ENCODE measurements at places on chromosomes 11 and 22.

DNA sequence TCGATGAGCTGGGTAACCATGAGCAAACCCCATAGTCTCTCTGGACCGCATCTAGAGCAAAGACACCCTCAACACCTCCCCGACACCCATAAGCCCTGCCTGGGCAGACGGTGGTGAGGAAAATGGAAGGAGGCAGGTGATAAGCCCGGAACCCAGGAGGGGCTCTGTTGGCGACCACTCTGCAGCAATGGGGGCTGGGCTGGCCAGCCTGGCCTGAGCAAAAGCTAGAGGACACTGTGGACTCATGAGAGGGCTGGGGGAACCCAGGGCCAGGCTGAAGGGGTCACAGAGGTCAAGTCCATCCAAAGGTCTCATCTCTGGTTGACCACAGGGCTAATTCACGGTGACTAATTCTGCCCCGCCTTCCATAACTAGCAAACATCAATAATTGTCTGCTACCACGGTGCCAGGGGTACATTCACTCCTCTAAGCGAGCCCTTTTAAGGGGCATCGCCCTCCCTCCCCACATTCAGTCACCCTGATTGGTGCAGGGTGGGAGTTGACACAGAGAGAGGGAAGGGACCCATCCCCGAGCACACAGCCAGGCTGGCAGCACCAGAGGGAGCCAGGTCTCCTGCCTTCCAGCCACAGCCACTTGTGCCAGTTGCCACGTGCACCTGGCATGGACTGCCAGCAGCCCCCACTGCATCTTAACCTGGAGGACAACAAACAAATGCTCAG is 4.0 kb downstream of the PYGM start:
- H3K27me3 ChIP-seq: no peaks in the 10 kb centered on the region
- no peak overlapping the region for H3K27ac ChIP-seq
- H3K4me1 ChIP-seq: no peaks in the 10 kb centered on the region
- no peak overlapping the region for H3K4me3 ChIP-seq
- no peaks in the 10 kb centered on the region for H3K36me3 ChIP-seq

DNA sequence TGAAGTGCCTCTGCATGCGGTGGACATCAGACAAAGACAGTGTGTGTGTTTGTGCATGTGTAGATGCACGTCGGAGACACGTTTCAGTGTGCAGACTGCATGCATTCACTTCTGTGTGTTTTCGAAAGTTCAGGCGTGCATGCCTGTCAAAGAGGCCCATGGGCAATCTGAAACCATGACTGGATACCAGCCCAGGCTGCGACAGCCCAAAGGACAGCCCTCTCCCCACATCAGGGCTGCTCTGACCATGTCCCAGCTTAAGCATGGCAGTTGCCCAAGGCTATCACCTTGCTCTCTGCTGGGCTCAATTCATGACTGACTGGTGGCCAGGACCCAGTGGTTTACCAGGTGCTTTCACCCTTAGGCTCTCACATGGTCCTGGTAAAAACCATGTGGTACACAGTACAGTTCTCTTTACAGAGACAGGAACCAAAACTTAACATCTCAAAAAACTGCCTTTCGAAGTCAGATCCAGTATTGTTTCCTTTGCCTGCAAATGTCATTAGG is 423.7 kb upstream of the CADM1 start:
- H3K4me3 ChIP-seq: no peak overlapping the region
- no peak overlapping the region for H3K27ac ChIP-seq
- H3K4me1 ChIP-seq: no peaks in the 10 kb centered on the region
- H3K27me3 ChIP-seq: no peaks in the 10 kb centered on the region

DNA sequence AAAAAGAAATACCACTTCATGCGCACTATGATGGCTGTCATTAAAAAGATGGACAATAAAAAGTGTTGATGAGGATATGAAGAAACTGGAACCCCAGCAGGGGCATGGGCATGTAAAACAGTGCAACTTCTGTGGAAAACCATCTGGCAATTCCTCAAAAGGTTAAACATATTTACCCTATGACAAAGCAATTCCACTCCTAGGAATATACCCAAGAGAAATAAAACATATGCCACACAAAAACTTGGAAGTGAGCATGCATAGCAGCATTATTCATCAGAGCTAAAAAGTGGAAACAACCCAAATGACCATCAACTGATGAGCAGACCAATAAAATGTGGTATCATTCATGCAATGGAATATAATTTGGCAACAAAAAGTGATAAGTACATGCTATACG is 50.1 kb downstream of the LRRC32 start:
- no peaks in the 10 kb centered on the region for H3K27me3 ChIP-seq
- no peak overlapping the region for H3K27ac ChIP-seq
- H3K36me3 ChIP-seq: no peaks in the 10 kb centered on the region
- H3K4me3 ChIP-seq: no peak overlapping the region

DNA sequence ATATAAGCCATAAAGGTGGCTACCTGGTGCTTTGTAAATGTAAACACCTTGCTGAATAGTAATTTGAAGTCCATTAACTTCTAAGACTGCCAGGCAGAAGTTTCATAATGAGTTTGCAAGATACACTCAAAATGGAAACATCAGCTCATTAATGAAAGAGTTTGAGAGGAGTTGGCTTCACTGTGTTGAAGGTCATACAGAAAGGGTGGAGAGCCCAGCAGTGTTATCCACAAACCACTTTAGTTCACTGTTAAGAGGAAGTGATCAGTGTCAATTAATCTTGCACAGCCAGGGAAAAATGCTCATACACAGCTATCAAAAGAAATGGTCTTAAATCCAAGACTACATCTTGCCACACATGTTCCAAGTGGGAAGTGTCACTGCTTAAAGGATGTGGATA is 689.4 kb downstream of the JRKL start:
- no peaks in the 10 kb centered on the region for H3K36me3 ChIP-seq
- H3K4me3 ChIP-seq: no peak overlapping the region
- no peak overlapping the region for H3K27ac ChIP-seq
- H3K4me1 ChIP-seq: no peaks in the 10 kb centered on the region
- no peaks in the 10 kb centered on the region for H3K27me3 ChIP-seq
- no peak for DNase-seq

DNA sequence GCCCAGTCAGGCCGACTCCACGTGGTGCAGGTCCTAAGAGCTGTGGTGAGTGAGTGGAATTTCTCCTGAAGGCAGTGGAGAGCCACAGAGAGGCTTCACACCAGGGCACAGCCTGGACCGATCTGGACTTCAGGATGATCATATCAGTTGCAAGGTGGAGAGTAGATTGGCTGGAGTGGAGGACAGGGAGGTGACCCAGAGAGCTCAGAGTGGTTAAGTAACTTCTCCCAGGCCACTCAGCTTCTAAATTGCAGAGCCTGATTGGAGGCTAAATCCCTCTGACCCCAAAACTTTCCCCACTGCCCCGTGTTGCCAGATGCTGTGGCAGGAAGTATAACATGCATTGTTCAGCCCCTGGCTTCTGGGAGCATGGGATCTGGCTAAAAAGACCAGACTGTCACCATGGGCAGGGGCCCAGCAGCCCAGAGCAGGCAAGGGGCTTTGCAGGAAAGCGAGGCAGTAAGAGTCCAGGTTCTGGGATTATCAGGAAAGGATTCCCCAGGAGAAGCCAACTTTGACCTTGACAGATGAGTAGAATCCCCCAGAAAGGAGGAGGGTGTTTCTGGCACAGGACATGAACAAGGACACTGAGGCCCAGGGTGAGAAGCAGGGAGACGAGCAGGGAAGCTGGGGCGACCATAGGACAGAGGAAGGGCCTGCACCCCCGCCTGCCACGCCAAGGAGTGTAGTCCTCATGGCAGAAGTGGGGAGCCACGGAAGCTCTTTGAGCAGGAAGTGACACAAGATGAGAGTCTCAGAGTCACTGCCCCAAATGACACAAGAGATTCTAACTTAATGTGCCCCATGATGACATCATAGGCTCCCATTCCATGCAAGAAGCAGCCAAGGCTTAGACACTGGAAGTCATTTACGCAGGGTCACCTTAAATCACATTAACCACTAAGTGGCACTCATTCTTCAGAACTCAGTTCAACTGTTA is 4.8 kb downstream of the SLC35C1 start:
- no peak overlapping the region for H3K27ac ChIP-seq
- H3K4me3 ChIP-seq: no peak overlapping the region
- no peak for DNase-seq
- H3K4me1 ChIP-seq: peaks cover 31% of the 10 kb centered on the region
- H3K36me3 ChIP-seq: peaks cover 30% of the 10 kb centered on the region

DNA sequence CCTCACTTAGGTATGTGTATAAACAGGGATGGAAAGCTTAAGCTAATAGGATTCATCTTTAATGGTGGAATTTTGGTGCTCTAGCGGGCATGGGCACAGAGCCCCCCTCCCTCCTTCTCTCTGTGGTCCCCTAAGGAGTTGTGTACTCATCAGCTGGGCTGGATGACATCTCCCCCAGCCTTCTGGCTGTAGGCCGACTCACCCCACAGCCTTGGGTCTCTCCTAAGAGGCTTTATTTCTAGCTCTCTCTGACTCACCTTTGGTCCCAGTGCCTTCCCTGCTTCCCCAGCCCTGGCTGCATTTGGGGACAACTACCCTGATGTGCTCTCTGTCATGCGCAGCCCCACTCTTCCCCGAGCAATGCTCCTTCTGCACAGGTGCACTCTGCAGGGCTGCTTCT is 26.9 kb downstream of the SLC6A5 start:
- no peak overlapping the region for H3K27ac ChIP-seq
- H3K4me1 ChIP-seq: no peaks in the 10 kb centered on the region
- H3K36me3 ChIP-seq: no peaks in the 10 kb centered on the region
- no peak overlapping the region for H3K4me3 ChIP-seq

DNA sequence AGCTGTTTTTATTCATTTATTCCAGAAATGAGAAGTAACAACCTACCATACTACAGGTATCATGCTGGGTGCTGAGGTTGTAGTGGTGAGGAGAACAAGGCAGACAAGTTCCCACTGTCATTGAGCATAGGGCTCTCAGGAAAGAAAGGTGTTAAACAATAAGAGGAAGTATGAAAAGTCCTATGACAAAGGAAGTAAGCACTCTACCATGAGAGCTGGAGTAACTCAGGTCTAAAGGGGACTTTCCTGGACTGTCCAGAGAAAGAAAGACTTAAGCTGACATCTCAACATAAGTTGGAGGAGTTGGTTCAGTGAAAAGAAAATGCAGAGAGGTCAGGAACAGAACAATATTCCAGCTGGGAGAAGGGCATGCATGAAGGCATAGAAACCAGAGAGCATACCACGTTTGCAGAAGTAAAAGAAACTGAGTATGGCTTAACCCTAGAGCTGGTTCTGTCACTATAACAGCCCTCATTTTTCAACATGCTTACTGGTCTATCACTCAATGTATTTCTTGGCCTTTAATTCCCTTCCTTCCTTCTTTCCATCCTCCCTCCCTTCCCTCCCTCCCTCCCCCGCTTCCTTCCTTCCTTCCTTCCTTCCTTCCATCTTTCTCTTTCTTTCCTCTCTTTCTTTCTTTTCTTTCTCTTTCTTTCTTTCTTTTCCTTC is 137.8 kb upstream of the BDNF start:
- no peak overlapping the region for H3K4me3 ChIP-seq
- DNase-seq: no peak
- no peaks in the 10 kb centered on the region for H3K36me3 ChIP-seq

- no peak overlapping the region for H3K27ac ChIP-seq
- H3K36me3 ChIP-seq: no peaks in the 10 kb centered on the region
- no peaks in the 10 kb centered on the region for H3K27me3 ChIP-seq
- no peaks in the 10 kb centered on the region for H3K4me1 ChIP-seq
Measured at GRCh38 chr11:75442161-75442885, 9.3 kb upstream of the KLHL35 start.

DNA sequence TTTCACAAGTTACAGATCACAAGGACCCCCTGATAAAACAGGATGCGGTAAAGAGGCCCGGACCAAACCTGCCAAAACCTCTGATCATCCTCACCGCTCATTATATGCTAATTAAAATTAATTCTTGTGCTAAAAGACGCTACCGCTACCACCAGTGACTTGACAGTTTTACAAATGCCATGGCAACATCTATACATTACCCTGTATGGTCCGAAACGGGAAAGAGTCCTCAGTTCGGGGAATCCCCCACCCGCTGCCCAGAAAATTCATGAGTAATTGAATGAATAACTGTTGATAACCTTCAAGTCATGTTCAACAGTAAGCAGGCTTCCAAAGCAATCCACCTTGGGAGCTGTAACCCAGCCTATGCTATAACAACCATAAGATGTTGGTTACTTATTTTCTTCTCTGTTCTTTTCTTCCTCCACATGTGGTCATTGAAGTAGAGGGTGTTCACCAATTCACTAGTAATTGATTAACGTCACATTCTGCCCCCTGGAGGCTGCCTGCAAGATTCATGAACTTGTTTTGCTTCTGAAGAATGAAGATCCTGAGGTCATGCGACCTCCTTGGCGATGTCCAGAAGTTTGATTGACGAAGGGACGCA is 20.6 kb downstream of the APOBEC3H start:
- H3K4me3 ChIP-seq: no peak overlapping the region
- H3K27ac ChIP-seq: no peak overlapping the region
- no peaks in the 10 kb centered on the region for H3K4me1 ChIP-seq

GRCh38 chr11:18676803-18677202 is 21.8 kb upstream of the TMEM86A start:
- no peak for DNase-seq
- H3K27me3 ChIP-seq: no peaks in the 10 kb centered on the region
- H3K4me1 ChIP-seq: no peaks in the 10 kb centered on the region
- no peak overlapping the region for H3K4me3 ChIP-seq

- H3K27me3 ChIP-seq: peaks cover 4% of the 10 kb centered on the region
- no peak for DNase-seq
- H3K36me3 ChIP-seq: no peaks in the 10 kb centered on the region
- peak overlapping the region; percentile 19 for H3K4me3 ChIP-seq
- no peak overlapping the region for H3K27ac ChIP-seq
- H3K4me1 ChIP-seq: peaks cover 15% of the 10 kb centered on the region
Measured at GRCh38 chr22:29480512-29481264, 670 bp downstream of the NEFH start.

DNA sequence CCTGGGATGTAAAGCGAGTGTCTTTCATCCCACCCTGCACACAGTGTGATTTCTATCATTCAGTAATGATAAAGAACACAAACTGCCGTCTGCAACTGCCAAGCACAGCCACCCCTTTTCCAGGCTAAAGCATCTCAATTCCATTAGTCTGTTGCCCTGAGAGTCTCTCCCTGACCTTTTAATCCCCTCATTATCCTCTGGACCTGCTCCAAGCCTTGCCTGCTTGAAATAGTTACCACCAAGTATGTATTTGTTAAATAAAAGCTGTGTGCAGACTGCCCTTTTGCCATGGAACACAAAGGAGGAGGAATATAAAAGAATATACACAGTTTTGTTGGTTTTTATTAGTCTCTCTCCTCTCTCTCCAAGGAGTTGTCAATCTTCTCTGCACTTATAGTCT is 13.0 kb downstream of the GRAP2 start:
- H3K36me3 ChIP-seq: no peaks in the 10 kb centered on the region
- no peak overlapping the region for H3K27ac ChIP-seq
- DNase-seq: no peak
- no peaks in the 10 kb centered on the region for H3K27me3 ChIP-seq

Measured in right lobe of liver (tissue), 6 donors.